Cortex of kidney (tissue), 1 donor: ENCODE measurements at places on chromosomes 16 and 17.

DNA sequence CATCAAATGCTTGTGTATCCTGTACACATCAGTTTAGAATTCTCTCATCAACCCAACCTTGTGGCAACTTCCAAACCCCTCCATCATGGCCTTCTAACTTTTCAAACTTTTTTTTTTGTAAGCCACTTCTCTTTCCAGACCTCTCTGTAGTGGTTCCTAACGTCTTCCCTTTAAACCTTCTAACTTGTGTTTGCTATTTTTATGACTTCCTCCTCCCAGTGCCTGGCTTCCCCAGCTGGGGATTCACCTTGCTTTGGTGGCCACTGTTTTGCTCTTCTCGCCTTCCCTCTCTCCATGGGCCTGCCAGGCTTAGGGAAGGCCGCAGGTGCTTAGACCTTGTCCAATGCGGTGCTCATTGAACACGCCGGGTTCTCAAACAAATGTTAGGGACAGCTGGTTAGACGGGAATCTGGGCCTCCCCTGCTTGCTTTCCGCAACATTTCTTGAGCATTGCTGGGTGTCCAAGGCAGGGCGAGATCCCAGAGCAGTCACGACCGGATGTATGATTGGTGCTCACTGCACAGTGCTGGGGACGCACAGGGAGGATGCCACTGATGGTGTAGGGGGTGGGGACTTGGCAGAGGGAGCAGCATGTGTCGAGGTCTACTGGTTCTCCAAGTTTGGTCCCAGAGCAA is 1.1 kb upstream of the XYLT2 start:
- DNase-seq = no peak

GRCh38 chr16:66862023-66862520 is 17.9 kb downstream of the CA7 start:
- DNase-seq = no peak

DNA sequence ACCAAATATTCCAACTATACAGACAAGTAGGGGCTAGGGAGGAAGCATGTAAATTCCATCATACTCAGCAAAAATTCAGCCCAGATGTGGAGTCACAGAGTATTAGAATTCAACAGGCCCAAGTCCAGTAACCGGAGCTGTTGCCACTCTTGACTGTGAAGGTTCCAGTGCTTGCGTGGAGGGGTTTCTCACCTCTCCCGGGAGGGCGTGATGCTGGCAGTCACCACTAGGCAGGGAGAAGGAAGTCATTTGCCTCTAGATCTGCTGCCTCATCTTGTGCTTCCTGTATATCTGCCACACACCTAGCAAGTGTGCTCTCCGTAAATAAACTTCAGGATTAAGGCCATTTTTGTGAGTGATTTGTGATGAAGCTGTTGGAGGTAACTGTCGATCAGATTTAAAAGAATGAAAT is 1.0 kb upstream of the CKLF start:
- DNase-seq = no peak

DNA sequence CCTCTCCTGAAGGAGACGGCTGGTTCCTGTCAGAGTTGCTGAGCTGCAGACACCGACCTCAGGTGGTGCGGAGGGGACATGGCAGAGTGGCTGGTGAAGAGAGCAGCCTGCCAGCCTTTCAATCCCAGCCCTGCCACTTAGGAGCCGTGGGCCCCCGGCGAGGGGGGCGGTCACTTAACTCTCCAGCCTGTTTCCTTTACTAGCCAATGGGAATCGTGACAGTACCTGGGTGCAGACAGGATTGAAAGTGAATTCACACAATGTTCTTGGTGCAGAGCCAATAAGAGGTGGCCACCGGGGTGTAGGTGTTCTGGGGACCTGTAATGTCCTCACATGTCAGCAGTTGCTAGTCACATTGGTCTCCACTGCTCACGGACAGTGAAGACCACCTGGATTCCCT is 13.5 kb downstream of the ACE start:
- no peak for DNase-seq

- no peak for DNase-seq
Measured at GRCh38 chr16:17367923-17368322, 102.8 kb downstream of the XYLT1 start.

DNA sequence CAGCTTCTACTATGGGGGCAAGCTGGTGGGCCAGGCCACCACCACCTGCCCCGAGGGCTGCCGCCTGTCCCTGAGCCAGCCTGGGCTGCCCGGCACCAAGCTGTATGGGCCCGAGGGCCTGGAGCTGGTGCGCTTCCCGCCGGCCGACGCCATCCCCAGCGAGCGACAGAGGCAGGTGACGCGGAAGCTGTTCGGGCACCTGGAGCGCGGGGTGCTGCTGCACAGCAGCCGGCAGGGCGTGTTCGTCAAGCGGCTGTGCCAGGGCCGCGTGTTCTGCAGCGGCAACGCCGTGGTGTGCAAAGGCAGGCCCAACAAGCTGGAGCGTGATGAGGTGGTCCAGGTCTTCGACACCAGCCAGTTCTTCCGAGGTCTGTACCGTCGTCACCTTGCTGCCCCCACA is 19.5 kb downstream of the IRF8 start:
- DNase-seq = no peak

DNA sequence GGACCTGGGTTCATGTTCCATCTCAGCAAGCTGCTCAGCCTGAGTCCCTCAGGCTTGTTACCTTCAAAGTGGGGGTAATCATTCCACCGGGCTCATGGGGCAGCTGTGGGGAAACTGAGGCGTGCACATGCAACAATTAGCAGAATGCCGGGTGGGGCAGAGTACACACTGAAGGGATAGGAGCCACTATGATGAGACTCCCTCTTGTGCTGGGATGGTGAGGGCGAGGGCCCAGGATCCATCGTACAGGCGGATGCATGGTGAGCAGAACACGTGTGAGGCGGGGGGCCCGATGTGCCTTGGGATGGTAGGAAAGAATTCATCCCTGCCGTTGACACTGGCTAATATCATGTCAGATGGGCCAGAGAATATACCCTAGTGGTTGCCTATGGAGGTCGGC is 25.5 kb upstream of the MAP3K14 start:
- DNase-seq = no peak

- no peak for DNase-seq
Measured at GRCh38 chr16:48053418-48053745, 102.4 kb downstream of the ABCC12 start.

DNA sequence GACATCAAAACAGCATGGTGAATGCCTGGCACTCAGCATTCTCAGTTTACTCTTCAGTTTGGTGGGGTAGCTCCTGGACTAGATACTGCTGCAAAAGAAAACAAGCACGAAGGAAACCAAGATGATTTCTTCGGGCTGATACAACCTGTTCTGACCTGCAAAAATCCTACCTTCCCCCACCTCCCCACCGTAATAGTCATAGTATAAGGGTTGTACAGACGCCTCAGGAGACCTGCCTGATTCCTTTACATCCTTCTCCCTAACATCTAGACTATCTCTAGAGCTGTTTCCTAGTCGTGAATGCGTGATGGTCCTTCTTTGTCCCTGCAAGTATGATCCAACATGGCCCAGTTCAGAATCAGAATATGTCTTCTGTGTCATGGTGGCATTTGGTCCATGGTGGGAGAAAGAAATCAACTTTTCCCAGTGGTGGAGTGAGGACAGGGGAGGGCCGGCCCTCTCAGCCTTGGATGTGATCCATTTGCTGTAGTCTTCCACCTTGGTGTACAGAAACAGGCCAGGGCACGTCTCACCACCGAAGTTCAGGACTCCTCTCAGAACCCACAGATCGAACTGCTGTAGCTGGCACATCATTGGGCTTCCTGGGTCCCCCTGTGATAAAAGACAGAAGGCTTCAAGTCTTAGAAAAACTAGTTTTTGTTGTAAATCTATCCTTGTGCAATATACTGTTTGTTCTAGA is 14.5 kb downstream of the PRSS54 start:
- no peak for DNase-seq

GRCh38 chr17:14784997-14785696 is 480.0 kb downstream of the PMP22 start:
- DNase-seq = no peak

DNA sequence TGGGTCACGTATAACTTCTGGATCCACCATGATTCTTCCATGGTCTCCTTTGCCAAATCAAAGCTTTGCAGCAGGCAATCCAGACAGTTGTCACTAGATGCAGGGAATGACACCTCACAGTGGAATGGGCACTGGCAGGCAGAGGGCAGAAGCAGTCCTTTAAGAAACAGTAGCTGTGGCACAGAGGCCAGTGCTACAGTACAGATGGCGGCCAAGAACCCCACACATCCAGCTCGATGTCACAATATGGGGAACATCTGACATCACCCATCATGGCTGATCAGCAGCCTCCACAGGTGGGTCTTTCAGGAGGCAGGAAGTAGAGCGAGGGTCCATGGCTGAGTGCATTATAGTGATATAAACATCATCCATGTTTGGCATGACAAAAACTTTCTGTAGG is 18.8 kb upstream of the ERN1 start:
- DNase-seq = no peak

DNA sequence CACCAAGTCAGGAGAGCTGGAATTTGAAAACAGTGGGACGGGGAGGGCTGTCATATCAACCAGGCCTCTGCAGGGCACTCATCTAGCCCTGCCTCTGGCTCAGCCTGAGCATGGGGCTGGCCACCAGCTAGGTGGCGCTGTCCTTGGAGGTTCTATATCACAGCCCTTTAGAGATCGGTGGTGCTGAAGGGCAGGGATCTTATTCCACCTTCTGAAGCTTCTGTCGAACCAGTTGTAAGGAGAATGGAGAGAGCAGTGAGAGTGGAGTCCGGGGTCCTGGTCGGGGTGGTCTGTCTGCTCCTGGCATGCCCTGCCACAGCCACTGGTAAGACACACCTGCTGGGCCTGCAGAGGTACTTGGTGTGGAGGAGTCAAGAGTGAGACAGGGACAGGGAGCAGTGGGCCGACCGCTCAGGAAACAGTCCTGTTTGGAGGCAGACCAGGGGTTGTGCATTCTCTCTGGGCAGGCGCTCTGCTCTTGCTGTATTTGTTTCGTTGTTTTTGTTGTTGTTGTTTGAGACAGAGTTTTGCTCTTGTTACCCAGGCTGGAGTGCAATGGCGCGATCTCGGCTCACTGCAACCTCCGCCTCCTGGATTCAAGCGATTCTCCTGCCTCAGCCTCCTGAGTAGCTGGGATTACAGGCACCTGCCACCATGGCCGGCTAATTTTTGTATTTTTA is at the start of gene CES3:
Gene CES3, plus strand, starts transcription at position 202 of the 680 bp plus-strand sequence. Its CDS starts 42 bp downstream, at position 244.
- no peak for DNase-seq

DNA sequence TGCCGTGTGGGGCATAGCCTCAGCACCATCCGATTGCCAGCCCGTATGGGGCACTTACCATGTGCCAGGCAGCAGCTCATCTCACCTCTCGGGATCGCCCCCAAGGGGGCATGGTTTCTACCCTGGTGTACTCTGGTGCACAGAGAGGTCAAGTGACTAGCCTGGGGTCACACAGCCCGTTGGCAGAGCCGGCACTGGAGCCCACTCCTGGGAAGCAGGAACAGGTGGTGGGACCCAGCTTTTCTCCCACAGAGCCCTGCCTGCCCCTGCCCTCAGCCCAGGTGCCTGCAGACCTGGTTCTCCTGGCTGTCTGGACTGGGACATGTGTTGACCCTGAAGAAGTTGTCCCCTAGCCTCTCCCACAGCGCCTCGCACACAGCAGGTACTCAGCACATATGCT is 141.8 kb upstream of the CIBAR2 start:
- no peak for DNase-seq

DNA sequence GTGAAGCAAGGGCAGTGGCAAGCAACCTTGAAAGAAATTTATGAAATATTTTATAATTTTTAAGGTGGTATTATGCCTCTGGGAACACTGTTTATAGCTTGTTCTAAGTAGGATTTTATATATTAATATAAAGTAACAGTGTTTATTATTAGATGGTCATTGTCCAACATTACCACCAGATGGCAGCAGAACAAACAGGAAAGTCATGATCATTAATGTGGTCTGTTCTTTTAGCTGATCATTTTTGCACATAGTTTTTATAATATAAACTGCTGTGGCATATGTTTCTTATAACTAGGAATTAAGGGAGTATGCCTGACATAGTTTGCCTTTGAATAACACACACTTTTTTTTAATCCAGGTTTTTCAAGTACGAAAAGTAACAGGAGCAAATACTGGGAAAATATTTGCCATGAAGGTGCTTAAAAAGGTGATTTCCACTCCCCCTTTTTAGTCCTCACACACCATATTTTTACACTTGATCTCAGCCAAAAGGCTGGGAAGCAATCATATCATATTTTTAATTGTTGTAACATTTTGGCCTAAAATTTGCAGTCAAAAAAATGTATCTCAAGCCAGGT is 21.4 kb downstream of the RPS6KB1 start:
- DNase-seq = no peak

DNA sequence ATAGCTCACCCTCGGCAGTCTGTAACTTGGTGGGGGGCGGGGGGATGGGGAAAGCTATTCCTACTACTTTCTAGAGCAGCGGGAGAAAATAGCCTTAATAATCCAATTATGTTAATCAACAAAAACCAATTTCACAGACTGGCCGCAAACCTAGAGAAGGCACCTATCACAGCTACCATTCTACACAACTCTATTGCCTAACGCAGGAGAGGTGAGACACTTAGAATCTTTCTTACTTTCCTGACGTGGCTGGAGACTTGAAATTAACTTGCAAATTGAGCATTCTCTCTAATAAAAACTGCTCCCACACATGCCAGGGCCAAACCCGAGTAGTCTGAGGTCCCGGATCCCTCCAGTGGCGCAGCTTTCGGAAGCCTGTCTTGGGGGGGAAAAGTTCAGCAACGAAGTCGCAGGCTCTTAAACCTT is 794 bp downstream of the SMG6 start:
- DNase-seq = no peak

GRCh38 chr16:58306327-58306726 is 11.5 kb upstream of the PRSS54 start:
- no peak for DNase-seq

GRCh38 chr17:10058921-10059683 is 139.3 kb downstream of the GAS7 start:
- DNase-seq = no peak

DNA sequence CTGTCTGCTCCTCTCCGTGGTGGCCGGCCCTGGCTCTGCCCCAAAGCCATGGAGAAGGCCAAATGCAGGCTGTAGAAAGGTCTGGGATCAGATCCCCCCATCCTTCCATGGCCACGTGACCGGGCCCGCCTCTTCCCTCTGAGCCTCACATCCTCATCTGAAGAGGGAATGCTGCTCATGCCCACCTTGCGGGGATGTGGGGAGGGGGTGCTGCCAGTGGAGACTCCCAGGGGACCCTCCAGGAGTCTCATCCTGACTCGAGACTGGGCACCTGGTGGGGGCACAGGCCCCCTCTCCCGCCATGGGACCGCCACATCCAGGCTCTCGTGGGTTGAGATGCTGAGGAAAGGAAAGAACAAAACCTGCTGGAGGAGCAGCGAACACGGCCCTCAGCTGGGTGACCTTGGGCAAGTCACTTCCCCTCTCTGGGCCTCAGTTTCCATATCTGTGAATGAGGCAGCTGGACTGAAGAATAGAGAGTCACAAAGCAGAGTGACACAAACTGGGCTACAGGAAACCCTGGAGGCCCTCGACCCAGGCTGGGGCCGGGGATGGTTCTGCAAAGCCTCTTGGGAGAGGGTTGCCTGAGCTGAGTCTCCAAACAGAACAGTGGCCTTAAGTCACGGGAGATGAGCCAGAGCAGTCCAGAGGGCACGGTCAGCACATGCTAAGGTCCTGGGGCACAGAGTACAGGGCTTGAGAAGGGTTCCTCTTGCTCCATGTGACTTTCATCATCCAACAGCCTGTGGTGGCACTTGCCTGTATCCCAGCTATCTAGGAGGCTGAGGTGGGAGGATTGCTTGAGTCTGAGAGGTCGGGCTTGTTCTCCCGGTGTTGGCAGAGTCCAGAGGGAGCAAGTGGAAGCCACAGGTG is 30.1 kb downstream of the SOCS1 start:
- DNase-seq = no peak
